OCI-LY7 (cell line): ENCODE measurements at places on chromosomes 2 and 18.

DNA sequence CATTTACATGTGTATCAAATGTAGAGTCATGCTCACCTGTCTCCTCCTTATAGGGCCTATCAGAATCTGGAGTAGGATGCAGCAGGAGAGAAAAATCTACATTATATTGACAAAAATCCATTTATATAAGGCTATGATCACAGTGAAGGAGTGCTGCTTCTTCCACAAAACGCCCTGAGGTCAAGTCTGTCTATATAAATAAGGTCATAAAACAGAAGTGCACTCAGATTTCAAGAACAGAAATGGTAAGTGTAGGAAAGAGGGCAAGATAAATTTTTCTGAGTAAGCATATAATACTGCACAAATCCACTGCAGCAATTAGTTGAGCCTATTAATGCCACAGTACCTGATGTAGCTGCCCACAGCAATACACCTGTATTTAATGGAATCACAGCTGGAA lies 51.8 kb downstream of the COL5A2 start:
- no peak for DNase-seq

GRCh38 chr2:22189893-22190480 lies 1066.2 kb downstream of the TDRD15 start:
- no peak for DNase-seq

DNA sequence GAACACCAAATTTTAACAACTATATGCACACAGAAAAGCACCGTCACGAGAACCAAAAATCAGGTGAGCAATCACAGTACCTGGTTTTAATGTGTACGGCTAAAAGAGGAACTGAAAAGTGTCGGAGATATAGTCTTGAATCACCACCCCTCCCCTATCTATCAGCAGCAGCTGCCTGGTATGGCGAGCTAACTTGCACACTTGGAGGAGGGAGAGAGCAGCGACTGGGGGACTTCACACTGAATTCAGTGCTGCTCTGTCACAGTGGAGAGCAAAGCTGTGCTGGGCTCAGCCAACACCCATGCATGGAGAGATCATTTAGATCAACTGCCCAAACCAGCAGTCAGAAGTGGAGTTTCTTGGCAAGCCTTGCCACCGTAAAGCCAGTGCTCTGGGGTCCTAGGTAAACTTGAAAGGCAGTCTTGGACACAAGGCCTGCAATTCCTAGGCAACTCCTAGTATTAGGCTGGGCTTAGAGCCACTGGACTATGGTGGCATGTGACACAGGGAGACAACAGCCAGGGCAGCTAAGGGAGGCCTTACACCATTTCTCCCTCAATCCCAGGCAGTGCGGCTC lies 89.2 kb upstream of the CD226 start:
- DNase-seq, result peak; percentile 64

GRCh38 chr2:133975676-133976428 lies 278.0 kb upstream of the MGAT5 start:
- no peak for DNase-seq

DNA sequence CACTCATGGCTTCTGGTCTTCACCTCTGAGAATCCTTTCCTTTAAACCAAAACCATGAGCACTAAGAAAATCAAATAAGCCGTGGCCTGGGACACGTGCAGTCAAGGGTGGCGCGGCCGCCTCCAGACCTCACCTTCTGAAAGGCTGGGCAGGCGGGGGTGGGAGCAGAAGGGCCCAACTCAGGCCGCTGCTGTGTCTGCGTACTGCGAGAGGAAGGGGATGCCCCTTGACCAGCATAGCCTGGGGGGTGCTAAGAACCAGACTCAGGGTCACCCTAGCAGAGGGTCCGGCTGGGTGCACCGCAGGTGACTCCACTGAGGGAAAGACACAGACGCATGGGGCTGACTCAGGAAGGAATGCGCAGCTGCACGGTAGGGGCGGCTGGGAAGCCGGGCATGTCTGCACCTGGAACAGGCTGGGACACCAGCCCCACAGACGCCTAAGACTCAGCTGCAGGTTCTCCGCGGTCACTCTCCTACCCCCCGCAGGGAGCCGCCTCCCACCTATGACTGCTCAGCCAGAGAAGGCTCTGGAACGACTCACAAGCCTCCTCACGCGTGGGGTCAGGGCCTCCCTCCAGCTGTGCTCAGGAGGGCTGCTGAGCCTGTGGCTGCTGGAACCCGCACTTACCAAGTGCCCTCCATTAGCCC lies 432.4 kb upstream of the MYT1L start:
- DNase-seq, result no peak

DNA sequence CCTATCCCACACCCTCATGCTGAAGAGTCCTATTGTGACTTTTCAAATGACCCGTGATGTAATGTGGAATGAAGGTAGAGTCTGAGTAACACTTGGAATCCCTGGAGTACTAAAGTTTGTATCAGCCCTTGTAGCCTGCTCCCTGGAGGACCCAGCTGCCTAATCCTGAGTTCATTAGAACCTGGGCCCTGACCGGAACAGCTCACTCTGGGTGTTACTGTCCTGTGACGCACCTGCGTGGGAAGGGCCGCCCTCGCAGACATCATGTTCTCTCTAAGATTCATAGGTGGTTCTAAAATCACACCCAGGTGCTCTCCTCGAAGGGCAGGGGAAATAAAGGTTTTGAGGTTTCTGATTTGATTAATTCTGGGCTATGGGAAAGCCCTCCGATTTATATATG lies 62.3 kb downstream of the NCK2 start:
- DNase-seq, result no peak

- no peak for DNase-seq
Measured at GRCh38 chr2:217979151-217979811, 23.5 kb downstream of the TNS1 start.

DNA sequence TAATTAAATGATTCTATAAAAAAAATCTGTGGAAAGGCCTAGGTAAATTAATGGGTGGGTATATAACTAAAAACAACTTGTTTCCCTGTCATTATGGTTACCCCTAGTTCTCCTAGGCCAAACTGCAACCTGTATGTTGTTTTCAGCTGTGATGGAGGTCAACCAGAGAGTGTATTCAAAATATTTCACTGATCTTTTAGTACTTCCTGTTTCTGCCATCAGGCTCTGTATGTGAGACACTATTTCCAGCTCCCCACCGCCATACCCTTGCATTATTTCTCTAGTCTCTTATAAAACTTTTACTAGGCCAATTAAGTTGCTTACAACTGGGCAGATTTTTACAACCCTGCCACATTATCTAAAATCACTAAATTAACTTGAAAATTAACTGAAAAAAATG lies 21.0 kb upstream of the CDKL4 start:
- peak; percentile 80 for DNase-seq

GRCh38 chr2:100610381-100610831 lies 47.6 kb downstream of the PDCL3 start:
- DNase-seq, result peak; percentile 50

GRCh38 chr2:215107216-215108056 lies 31.0 kb downstream of the ABCA12 start:
- DNase-seq, result no peak

GRCh38 chr2:43241558-43241957 lies 15.2 kb upstream of the ZFP36L2 start:
- DNase-seq, result no peak

DNA sequence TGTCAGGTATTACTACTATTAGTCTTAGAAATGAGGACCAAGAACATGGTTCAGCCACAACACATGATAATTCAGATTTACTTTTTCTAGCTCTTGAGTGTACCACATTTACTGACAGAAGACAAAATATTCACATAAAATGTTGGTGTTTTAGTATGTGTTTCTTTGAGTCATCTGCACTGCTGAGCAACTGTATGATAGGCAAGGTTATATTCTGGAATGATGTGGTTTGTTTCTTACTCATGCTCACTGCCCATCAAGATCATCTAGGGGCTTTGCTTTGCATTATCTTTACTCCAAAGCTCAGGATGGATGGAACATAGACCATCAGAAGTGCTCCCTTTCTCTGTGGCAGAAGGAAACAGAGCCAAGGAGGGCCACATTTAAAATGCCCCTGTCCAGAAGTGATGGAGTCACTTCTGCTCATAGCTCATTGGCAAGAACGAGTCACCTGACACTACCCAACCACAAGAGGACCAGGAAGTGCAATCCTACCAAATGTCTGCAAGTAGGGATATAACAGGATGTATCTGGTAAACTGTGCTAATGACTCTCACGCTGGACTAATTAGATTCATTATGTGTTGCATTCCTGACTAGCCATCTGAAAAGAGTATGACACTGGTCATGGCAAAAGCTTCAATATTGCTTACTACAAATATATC lies 81.5 kb downstream of the DIS3L2 start:
- no peak for DNase-seq

- DNase-seq, result no peak
Measured at GRCh38 chr18:13560306-13560705, 166.1 kb downstream of the FAM210A start.

GRCh38 chr18:58307441-58307840 lies 263.4 kb downstream of the NEDD4L start:
- DNase-seq, result no peak

- DNase-seq, result no peak
Measured at GRCh38 chr2:241008711-241009121, 10.3 kb downstream of the SNED1 start.

- DNase-seq, result peak; percentile 79
Measured at GRCh38 chr2:105802587-105802986, 57.9 kb downstream of the NCK2 start.

DNA sequence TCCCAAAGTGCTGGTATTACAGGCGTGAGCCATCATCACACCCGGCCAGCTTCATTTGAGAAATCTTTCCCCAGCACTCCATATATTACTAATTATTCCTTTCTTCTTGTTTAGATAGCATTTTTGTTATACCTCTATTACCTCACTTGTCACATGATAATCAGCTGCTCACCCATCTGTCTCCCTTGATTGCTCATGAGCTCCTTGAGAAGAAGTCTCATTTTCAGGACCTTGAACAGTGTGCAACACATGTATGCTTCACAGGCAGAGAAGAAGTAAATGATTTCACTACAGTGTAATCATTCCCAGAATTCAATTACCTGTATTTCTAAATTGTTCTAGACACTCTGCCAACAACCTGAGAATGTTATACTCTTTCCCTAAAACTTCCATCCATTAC lies 6.2 kb downstream of the PAIP2B start:
- no peak for DNase-seq

DNA sequence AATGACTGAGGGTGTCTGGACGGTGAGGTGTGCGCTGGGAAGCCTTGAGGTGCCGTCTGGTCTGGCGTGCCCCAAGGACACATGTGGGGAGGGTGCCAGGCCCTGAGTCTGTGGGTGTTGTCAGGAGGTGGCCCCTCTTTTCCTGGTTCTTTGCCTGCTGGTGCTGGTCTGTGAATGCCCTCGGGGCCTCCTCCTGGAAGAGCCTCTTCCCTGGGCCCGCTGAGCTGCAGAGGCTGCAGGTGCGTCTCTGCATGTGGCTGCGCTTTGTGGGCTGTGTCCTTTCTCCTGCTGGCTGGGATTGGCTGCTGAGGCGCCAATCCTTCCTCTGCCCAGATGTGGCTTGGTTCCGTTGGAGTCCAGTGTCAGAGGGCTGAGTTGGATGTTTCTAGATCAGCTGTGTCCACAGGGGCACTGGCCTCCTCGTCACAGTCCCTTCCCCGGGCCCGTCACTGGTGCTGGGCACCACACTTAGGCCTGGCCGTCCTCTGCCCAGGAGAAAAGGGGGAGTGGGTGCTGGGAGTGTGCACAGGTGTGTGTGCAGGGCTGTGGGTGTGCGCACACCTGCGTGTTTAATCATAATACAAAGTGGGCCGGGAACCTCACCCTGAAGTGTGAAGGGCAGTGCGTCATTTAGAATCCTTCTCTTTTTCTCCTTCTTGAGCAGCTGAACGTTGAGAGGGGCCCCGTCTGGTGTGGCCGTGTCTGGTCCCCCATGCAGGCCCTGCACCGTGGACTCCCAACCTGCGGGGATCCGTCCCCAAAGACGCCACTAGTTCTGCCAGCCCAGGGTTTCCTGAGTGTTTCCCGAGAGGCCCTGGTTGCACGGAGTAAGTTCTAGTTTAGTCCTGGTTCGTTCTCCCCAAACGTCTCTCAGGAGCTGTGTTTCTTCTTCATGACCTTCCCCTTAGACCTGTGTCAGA lies 35.5 kb downstream of the RTP5 start:
- no peak for DNase-seq
